ENCODE measurements at places on chromosomes 2 and 18. TPM values are rescaled to one million over a fixed set of nuclear protein-coding genes. Genes with fewer than 3 reads are reported as not detected.

CRYBA2 gene
- not detected for total RNA-seq

CYP27A1 gene
- total RNA-seq: 40.6 TPM

PROKR1 gene
- not detected for total RNA-seq

PIEZO2 gene
- 6.6 TPM for total RNA-seq

SERPINB2 gene
- total RNA-seq: 3.9 TPM

ANKMY1 gene
- total RNA-seq: 7.4 TPM

PNPT1 gene
- 20.0 TPM for total RNA-seq
